ENCODE measurements at places on chromosomes 1 and 21.

DNA sequence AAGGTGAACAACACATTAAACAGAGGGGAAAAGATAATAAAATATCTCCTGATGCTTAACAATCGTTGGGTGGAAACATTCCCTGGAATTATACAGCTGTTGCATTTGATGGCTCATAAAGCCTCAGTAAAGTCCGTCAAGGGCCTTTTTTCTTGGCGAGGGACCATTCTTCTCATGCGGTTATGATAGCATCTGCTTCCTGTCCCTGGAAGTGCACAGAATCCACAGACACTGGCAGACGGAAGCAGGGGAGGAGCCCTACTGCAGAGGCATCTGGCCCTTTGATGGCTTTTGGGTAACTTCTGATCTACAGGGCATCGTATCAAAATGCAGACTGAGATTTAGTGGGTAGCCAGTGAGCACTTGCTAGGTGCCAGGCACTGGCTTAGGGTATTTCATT, 286.9 kb downstream of the KIF26B start:
- DNase-seq = no peak

DNA sequence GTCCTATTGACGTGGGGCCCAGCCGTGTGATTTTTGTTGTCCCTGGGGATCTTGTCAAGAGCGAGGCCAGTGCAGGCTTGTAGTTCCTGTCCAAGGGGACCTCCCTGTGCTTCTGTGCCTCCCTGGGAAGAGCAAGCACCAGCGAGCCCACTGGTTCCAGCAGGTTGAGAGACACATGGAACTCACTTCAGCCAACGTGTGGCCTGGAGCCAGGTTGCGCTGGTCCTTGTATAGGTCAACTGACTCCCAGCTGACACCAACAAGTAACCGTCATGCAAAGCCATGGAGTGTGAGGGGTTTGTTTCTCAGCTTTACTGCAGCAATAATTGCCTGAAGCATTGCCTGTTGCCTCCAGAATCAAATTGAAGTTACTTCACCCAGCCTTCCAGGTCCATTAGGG, 63.0 kb downstream of the DISP3 start:
- DNase-seq = no peak

DNA sequence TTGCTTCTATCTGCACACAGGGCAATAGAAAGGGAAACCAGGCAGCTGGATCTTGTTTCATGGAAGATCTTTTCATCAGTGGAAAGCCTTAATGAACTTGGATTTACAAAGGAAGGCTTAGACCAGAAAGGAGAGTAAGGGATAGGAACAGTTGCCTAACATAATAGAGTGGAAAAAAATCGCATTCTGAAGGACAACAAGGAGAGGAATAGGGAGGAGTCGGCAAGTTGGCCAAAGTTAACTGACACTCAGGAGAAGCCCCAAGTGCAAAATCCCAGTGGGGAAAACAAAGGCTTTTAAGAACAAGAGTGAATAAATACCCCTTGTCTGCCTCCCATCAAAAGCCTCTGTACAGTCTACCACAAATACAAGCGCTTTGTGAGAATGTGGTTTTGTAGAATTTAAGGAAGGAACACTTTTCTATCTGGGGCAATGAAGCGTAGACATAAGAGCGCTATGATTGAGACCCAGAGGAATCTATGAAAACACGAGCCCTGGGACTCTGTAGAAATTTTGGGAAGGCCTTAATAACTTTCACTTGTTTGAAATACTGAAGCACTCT, 74.1 kb downstream of the ZNF648 start:
- DNase-seq = no peak

- DNase-seq = no peak
Measured at GRCh38 chr21:44331209-44331608, 8.0 kb downstream of the CFAP410 start.

GRCh38 chr1:84370831-84371394, 27.4 kb upstream of the DNASE2B start:
- peak; percentile 86 for DNase-seq

DNA sequence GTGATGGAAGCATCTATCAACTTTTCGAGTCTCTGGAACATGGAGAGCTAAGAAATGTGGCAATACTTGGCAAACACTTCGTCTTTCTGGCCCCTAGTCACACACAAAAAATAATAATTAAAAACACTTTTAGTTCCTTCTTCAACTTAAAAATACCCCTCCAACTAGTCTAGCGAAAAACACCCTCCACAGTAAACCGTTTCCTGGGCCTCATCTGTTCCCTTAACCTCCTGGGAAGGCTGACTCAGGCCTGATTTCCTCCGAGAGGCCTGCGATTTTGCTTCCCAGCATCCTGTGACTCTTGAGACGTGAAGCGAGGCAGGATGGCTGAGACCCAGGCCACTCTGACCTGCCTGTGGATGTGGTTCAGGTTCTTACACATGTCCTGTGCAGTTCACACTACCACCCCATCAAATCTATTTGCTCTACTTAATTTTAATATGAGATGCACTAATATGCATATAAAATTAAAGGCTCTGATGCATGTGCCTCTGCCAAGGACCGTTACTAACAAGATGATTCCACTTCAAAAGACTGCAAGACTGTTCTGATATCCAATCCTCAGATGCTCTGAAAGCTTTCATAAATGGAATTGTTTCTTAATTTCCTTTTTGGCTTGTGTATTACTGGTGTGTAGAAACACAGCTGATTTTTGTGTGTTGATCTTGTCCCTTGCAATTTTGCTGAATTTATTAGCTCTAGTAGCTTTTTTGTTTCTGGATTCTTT, 3.5 kb downstream of the NAV1 start:
- no peak for DNase-seq

DNA sequence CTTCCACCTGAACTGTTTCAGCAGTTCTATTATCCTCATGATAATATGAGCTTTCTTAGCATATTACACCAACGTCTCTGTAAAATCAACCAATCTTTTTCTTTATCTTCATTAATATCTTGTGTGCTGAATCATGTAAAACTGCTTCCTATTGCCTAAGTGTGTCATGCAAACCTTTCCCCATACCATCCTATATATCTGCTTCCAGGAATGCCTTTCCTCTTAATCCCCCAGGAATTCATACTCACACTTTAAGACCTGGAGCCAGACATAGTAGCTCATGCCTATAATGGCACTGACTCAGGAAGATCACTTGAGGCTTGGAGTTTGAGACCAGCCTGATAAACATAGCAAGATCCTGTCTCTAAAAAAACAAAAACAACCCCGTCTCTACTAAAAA, 183.9 kb downstream of the NRIP1 start:
- DNase-seq = no peak
